ENCODE measurements at places on chromosomes 6 and 20.

DNA sequence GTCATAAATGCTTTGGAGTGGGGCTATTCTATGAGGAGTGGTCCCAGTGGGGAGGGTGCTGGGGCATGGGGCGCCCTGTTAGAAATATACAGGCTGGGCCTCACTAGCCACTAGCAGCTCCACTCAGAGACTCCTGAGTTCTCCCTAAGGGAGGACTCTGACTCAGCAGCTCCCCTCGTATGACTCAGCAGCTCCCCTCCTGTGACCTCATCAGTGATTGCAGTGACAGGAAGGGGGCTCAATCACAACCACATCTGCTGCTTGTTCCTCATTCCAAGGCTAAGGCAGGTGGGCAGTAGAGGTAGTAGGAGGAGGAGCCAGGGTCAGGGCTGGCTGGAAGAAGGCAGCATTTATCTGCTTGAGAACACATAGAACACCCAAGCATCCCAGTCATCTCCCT is 73.7 kb downstream of the PRND start:
- DNase-seq: no peak

DNA sequence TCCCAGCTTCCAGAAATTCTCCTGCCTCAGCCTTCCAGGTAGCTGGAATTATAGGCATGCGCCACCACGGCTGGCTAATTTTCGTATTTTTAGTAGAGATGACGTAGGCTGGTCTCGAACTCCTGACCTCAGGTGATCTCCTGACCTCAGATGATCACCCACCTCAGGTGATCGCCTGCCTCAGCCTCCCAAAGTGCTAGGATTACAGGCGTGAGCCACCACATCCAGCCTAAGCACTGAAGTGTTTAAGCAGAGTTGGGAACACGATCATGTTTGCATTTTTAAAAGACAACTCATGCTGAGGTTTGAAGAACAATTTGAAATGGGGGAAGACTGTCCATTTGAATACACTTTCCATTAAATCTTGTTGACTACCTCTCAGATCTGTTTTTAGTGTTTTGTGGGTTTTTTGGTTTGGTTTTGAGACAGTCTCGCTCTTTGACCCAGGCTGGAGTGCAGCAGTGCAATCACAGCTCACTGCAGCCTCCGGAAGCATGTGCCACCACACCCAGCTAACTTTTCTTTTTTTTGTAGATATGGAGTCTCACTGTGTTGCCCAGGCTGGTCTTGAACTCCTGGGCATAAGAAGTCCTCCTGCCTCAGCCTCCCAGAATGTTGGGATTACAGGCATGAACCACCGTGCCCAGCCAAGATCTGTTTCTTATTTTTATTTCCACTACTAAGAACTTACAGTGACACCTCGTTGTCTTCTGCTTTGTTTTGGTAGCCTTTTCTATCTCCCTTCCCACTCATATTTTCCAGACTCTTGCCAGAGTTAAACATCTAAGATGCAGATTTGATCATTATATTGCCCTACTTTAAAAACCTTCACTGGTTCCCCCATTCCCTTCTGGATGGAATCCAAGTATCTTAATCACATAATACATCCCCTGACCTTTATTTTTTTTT is 5.5 kb downstream of the CASP8AP2 start:
- no peak for DNase-seq

DNA sequence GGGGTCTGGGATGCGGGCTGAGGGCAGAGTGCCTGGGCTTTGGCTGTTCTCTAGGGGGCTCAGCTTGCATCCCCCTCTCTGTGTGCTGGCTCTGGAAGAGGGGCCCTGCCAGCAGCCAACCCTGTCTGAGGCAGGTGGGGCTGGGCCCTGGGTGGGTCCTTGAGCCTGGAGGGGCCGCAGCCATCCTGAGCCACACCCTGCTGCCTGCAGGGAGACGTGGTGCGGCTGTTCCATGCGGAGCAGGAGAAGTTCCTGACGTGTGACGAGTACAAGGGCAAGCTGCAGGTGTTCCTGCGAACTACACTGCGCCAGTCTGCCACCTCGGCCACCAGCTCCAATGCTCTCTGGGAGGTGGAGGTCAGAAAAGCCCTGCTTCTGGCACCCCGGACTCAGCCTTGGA is 41.2 kb downstream of the ITPR3 start:
- DNase-seq: no peak

DNA sequence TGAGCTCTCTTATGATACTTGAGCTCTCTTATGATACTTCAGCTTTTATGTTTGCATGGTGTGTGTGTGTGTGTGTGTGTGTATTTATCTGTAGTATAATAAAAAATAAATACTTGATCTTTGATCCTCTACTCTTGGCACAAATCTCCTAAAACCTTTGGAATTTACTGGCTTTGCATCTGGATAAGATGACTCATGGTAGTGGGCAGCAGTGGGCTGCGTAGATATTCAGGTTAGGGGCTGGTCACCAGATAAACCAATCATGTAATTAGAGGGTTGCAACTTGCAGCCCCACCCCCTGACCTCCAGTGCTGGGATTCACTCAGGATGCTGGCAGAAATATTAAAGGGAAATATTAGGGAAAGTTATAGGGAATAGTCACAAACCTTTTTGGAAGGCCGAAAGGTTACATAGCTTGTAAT is 151.9 kb upstream of the COL21A1 start:
- no peak for DNase-seq

DNA sequence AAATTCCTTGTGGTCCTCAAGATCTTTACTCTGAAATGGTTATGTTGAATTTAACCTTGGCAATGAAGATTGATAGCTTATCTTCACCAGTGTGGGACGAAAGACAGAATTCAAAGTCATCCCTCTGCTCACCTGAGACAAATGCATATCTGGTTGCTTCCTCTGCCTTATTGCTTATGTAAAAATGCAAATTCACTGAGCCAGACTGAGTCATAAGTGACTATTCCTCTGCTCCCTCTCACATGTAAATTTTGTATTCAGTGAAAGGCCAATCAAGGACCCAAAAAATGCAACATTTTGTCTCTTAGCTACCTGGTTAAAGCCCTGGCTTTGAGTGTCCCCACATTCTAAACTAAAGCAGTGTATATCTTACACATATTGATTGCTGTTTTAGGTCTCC is 593.1 kb upstream of the GJE1 start:
- no peak for DNase-seq

All from ascending aorta (tissue), 2 donors.